ENCODE measurements at places on chromosomes 12 and 14. TPM values are rescaled to one million over a fixed set of nuclear protein-coding genes. Genes with fewer than 3 reads are reported as not detected.

The CPNE6 gene
- total RNA-seq = not detected

The AKAP6 gene
- 2.5 TPM for total RNA-seq

The DIO2 gene
- 0.03 TPM for total RNA-seq

The FAM186B gene
- total RNA-seq = 0.32 TPM

The GALC gene
- total RNA-seq = 6.0 TPM

The SERPINA3 gene
- total RNA-seq = not detected

The PLXNC1 gene
- 0.18 TPM for total RNA-seq

The KCNA5 gene
- not detected for total RNA-seq

The HOXC13 gene
- total RNA-seq = 4.9 TPM

The RNASE7 gene
- total RNA-seq = 17.1 TPM

The CCDC177 gene
- total RNA-seq = not detected

The GPR84 gene
- total RNA-seq = 0.07 TPM

The PTPRB gene
- total RNA-seq = 0.71 TPM
